Stimulated activated CD4-positive, alpha-beta T cell treated with anti-CD3 and anti-CD28 coated beads, TNF-alpha, amount 100 ng/mL, for 1 hour (primary cell): ENCODE measurements at places on chromosomes 1 and 21.

- DNase-seq = no peak
These were observed 14.3 kb downstream of the PFKL start for GRCh38 chr21:44314128-44314527.

- no peak for DNase-seq
These were observed 102.0 kb upstream of the VANGL1 start for GRCh38 chr1:115539736-115540135.

DNA sequence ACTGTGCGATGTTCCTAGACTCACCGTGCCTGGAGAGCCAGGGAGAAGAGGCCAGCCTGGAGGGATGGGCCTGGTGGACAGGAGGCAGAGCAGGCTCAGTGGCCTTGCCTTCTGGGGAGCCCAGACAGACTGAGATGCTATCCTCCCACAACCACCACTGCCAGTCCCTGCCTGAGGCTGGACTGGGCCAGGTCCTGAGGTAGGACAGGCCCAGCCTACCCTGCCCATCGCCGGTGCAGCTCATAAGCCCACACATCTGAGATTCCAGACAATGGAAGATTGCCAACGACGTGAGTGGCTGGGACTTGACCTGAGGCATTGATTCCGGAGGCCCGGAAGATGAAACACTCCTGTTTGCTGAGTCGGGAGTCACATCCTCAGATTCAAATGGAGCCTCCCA, 5.8 kb downstream of the CLEC20A start:
- DNase-seq = no peak

DNA sequence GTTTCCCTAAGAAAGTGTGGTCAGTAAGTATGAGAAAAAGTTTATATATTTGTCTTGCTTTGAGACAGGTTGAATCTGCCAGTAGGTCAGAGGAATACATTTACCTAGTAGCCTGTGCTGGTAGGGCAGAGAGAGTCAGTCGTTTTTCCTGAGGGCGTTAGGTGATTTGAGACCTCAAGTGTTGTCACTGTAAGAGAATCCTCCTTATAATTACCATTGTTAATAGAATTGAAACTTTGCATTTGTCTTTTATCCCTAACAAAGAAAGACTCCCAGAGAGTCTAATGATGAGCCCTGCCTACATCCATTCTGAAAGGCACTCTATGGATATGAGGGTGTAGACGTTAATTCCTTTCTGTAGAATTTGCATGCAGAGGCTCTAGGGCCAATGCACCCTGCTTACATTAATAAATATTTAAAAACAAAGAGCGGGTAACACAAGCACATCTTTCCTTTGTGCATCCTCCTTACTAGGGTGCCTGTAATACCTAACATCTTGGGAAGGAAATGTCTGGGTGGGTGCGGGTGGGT, 16.4 kb downstream of the PBX1 start:
- no peak for DNase-seq

- no peak for DNase-seq
These were observed 63.7 kb downstream of the FAAP20 start for GRCh38 chr1:2130871-2131289.

GRCh38 chr1:168042362-168042761, 94.4 kb downstream of the GPR161 start:
- DNase-seq = no peak
